ENCODE measurements at places on chromosomes 7 and 10.

DNA sequence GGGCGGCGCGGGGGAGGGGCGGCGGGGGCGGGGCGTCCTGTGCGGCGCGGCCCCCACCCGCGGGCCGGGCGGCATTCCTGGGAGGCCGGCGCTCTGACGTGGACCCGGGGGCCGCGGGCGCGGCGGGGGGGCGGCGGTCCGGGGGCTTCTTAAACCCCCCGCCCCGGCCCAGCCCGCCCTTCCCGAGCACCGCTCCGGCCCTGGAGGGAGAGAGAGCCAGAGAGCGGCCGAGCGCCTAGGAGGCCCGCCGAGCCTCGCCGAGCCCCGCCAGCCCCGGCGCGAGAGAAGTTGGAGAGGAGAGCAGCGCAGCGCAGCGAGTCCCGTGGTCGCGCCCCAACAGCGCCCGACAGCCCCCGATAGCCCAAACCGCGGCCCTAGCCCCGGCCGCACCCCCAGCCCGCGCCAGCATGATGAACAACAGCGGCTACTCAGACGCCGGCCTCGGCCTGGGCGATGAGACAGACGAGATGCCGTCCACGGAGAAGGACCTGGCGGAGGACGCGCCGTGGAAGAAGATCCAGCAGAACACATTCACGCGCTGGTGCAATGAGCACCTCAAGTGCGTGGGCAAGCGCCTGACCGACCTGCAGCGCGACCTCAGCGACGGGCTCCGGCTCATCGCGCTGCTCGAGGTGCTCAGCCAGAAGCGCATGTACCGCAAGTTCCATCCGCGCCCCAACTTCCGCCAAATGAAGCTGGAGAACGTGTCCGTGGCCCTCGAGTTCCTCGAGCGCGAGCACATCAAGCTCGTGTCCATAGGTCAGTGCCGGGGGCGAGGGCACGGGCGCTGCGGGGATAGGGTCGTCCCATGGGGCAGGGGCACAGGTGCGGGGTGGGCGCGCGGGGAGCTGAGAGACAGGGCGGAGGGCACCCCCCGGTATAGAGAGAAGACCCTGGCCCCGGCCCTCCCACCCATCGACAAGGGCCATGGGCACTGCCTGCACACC lies at the start of gene FLNC:
FLNC (plus strand) TSS at position 176 of the 947 bp plus-strand sequence; CDS start at position 408, 232 bp downstream.
- peak; percentile 82 for DNase-seq

DNA sequence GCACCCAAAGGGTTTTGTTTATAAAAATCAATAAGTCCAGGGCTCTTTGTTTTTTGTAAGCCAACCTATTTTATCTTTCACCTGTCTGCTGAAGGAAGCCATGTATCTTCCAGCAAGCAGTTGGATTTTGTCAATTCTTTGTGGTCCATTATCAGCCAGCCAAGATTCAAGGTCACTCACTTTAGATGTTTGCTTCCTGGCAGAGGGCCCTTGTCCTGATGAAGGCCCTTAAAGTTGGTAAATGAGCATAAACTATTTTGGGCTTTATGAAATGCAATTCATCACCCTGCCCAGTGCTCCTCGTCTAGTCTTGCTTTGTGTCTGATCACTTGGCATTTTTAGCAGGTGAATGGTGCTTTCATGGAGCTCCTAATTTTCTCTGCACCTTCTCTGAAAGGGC lies 1004.2 kb downstream of the GRID1 start:
- DNase-seq: no peak

- no peak for DNase-seq
Measured at GRCh38 chr10:99595236-99595635, 25.0 kb downstream of the SLC25A28 start.

GRCh38 chr7:112358513-112358912 lies 91.7 kb upstream of the IFRD1 start:
- no peak for DNase-seq

GRCh38 chr7:150860978-150861295 lies 8.6 kb downstream of the AOC1 start:
- DNase-seq: no peak

DNA sequence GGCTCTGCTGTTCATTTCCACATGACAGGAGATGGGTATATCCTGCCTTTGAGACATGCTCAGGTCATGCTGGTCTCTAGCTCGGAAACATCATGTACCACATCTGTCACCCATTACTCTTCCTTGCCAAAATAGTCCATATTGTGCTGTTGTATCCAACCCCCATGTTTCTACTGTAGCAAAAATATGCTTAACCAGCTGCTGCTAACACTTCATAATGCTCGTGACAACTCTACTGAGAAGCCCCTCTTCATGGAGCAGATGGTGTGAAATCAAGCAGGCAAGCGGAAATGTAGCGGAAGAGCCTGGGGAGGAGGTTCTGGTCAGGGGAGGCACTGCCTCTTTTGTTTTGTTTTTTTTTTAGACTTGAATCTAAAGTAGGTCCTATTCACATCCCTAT lies 82.9 kb downstream of the NPY start:
- no peak for DNase-seq

GRCh38 chr7:148695953-148696352 lies 2.8 kb upstream of the CUL1 start:
- DNase-seq: no peak

- DNase-seq: no peak
Measured at GRCh38 chr10:102781090-102781920, 37.6 kb downstream of the WBP1L start.

DNA sequence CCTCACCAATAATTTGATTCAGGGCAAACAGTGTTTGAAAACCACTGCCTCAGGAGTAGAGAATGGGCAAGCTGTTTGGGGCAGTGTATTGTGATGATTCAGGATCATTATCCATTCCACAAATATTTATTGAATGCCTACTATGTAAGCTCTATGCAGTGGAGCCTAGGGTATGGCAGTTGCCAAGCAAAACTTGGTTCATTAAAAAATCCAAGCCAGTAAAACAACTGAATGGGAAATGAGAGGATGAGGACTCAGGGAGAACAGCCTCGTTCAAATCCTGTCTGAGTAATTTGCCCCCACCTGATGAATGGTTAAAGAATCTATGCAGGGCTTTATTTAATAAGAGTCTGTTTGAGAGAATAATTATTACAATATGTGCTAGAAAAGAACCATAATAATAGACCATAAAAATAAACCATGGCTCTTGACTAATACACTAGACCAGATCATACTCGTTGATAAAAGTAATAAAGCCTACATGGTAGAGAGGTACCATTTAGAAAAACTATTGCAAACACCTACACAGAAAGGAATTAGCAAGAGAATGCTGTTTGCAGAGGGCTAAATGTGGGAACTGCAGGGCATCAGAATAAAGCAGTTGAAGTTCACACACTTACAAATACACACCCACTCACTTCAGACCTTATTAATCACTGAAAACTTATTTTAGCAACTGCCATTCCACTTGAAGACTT lies 71.7 kb downstream of the CREB5 start:
- DNase-seq: no peak

DNA sequence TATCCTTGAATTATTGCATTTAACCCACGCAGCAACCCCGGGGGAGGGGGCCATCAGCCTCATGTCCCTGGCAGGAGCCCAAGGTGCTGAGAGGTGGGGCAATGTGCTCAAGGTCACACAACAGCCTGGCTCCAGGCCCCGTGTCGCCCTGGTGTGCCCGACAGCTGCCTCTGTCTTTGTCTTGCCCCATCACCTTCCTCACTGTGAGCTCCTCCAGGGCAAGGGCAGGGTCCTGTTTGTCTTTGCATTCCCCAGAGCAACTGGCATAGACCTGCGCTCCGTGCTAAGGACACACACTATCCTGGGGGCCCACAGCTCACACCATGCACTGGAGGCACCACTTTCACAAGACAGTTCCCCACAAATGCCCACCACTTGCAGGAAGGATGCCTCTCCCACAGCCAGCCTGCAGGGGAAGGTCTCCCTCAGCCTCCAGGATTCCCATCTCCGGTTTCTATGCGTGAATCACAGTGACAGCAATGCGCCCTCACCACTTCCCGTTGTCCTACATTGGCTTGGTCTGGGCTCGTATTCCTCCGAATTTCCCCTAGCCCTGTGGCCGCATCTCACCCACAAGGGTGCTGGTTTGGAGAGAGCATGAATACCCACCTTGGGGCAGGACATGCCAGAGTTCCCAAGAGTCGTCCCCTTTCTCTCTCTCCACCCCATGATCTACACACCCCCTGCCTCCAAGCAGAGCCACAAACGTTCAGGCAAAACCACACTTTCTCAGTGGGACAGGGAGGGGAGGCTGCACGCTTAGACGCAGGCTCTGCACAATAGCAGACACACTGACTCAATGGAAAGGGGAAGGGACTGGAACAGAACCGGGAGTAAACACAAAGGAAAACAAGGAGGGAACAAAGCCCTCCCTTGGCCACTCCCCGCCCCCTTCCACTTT lies 10.3 kb downstream of the ITPRIP start:
- DNase-seq: peak; percentile 88

DNA sequence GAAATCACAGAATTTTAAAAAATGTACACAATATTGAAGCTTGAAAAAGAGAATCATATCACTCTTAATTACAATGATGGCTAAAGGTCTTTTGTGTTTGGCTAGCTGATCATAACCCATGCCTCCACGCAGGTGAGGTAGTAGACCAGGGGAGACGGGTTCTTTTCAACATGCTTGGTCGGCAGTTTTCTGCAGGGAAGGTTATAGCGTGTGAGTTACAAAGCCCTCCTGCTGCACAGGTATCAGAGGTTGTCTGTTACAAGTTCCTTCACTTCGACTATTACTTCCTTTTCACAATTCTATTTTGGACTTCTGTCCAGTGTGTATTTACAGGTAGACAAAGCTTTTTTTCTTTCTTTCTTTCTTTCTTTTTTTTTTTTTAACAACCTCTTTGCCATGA lies 127.1 kb upstream of the PRPS1L1 start:
- no peak for DNase-seq

DNA sequence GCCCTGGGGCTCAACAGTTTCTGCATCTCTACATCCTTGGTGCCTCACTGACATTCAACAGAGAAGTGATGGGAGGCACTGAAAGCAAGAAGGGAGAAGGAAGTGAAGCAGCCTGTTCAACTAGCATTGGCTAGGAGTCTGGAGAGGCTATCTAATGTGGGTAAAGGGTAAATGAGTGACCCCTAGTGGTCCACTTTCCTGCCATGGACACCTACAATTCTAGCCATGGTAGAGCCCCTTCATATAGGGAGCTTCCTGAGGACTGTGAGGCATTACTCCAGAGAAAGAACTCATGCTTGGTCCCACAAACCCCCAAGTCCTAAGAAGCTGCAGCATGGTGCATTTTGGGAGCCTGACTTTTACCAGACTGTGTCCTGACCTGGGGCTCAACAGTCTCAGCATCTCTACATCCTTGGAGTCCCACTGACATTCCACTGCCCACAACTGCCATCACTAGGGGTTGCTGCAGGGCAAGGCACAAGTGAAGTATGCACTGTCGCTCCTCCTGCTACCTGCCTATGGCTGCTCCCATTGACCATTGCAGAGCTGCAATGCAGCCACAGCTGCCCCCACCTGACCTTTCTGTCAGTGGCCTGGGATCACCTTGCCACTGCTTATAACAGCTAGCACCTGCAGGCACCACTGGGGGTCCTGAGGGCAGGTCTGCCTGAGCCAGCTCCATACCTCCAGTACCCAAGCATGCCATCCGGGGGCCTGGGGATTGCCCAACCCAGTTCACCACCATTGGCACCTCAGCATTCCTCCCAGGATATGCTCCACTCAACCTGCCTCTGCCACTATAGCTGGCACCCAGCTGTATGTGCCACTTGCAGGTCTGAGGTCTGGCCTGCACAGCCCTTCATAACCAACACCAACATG lies 44.1 kb upstream of the CDK6 start:
- DNase-seq: peak; percentile 5
